ENCODE measurements at places on chromosomes 7 and 10.

GRCh38 chr7:69893906-69894305 lies 295.6 kb downstream of the AUTS2 start:
- peak; percentile 50 for DNase-seq

DNA sequence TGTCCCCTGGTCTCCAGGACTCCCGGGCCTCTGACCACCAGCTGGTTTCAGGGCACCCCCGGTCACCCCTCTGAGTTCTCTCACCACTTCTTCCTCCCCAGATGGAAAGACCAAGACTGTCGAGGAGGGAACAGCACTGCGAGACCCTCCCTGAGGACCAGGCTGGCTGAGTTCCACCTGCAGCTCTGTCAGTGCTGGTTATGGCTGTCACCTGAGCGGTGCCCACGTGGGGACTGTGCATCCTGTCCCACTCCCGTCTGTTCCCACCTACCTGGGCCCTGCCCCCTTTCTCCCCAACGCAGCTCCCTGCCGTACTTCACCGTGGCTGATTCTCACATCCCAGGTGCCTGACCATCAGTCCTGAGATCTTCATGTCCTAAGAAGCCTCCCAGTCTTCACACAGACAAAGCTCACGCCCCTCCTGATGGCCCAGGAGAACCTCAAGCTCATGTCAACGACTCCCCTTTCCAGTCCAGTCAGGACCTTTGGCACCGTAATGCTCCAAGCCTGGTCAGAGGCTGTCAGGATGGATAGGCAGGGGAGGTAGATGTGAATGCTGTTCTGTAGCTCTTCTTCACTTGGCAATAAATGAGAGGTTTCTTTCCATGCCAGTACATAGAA lies 159.7 kb downstream of the USP6NL start:
- no peak for DNase-seq

- DNase-seq, result no peak
These were observed 148.1 kb downstream of the ITGA8 start for GRCh38 chr10:15571575-15571974.

DNA sequence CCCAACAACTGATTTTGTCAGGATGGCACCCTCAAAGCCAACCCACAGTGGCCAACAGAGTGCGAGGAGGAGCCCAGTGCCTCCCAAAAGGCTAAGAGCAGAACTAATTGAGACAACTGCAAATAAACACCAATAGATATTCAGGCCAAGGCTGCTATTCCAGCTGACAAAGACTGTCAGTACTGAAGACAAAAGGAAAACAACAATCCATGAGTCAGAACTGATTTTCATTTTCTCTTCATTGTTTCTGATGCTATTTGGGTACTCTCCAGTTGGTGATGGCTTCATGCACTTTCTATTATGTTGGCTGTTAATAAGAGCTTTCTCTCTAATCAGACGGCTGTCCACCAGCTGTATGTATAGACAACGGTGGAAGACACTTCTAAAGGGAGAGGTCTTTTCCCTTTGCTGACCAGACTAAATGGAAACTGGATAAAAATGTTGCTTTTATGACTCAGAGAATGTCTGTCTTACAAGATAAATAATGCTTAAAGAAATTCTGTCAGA lies 515.9 kb downstream of the PARD3 start:
- DNase-seq, result no peak

DNA sequence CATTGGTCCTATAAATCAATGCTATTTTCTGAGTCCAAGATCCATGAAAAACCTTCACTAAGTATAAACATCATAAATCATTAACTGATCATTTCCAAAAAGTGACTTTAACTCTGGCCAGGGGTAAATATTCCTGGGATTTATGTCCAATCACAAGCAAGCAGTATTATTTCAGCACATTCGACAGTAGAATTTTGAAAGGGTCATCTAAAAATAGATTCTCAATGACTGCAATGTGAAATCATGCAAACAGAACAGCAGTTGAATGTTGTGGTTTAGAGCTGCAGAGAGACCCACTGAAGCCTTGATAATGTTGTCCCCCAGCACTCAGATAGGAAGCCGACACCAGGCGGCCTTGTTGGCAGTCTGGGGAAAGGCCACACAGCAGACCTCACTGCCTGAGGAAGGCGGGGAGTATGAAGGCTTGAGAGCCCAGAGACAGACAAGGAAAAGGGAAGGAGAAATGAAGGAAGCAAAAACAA lies 38.1 kb downstream of the FAM107B start:
- no peak for DNase-seq

DNA sequence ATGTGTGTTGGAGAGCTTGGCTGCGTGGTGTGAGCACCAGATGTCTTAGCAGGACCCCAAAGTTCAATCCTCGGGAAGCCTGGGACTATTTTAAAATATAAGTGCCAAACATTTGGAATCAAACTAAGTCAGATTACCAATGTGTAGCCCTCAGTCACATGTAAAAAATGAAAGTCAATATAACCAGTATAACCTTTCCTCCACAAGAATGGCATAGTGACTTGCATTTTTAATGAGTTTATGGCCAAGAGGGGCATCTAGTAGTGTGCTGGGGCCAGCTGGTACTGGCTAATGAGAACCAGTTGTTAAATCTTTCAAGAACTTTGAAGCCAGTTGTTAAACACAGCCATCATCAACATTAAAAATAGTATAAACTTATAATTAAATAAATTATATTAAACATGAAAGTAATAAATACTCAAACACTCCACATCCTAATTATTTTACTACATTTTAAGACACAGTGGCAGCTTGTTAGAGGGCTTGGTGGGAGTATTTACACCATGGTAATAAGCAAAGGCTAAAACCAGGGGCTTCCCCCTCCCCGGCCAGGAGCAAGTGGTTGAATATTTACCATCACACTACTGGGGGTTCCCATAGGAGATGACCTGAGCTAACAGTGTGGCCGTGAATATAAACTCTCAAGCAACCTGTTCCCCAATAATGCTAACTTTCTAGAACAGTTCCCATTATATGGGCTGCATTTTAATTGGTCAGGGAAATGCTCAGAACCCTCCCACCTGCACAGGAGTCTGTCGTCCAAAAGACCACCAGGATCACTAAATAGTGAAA lies 7.9 kb upstream of the FAM170B start:
- no peak for DNase-seq

GRCh38 chr10:5364890-5365338 lies at the start of gene UCN3:
UCN3 (plus strand) TSS chr10:5364966; CDS start chr10:5373721, 8,755 bp downstream.
- no peak for DNase-seq

- DNase-seq, result no peak
These were observed 30.4 kb downstream of the LAMB4 start for GRCh38 chr7:108099713-108100112.

DNA sequence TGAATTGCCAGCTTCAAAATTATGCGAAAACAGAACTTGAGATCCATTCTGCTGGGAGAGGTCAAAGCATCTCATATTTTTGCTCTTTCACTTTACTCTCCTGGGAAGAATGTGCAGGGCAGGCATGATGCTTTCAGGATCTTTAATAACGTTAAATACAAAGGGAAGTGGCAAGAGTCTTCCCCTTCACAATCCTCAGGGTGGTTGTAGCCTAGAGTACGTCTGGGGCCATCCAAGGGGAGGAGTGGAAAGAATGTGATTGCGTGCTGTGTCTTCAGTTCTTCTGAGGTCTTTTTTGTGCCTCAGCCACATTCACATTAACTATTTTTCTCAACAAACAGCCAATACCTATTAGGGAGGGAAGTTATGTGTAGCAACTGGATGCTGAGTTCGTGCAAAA lies 207.3 kb downstream of the HGF start:
- no peak for DNase-seq

Data from bone marrow (tissue), 2 donors.